NCI-H2081 (cell line): ENCODE measurements at places on chromosomes 4 and X.

DNA sequence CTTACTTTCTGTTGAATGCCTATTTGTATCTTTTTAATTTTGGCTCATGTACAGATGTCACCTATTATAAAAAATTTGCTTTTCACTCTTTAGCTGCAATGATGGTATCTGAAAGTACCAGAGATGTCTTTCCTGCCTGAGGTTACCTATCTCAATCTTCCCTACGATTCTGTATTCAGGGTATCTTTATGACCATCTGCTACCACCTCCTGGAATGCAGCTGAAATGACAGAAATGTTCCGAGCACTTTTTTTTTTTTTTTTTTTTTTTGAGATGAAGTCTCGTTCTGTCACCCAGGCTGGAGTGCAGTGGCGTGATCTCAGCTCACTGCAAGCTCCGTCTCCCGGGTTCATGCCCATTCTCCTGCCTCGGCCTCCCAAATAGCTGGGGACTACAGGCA, 136.4 kb downstream of the REPS2 start:
- no peak for DNase-seq

GRCh38 chrX:151419782-151420181, 22.8 kb downstream of the VMA21 start:
- DNase-seq = no peak

DNA sequence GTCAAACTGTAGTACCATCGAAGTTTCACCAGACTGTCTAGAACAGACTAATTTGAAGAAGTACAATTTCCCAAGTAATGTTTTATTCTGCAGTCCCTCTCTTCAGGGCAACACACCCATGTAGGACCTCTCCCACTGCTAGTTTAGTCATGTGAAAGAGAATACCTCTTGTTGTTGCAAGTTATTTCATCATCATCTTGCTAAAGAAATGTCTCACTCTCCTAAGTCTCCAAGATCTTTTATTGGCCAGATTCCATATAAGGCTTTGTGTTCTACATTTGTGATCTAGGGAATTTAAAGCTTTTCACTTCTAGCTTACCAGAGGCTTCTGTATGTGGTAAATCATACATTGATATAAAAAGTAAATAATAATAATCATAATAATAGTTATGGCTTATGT, 745.3 kb upstream of the MAGEB2 start:
- DNase-seq = no peak

- DNase-seq = no peak
Measured at GRCh38 chr4:26069218-26069617, 155.2 kb downstream of the SMIM20 start.

DNA sequence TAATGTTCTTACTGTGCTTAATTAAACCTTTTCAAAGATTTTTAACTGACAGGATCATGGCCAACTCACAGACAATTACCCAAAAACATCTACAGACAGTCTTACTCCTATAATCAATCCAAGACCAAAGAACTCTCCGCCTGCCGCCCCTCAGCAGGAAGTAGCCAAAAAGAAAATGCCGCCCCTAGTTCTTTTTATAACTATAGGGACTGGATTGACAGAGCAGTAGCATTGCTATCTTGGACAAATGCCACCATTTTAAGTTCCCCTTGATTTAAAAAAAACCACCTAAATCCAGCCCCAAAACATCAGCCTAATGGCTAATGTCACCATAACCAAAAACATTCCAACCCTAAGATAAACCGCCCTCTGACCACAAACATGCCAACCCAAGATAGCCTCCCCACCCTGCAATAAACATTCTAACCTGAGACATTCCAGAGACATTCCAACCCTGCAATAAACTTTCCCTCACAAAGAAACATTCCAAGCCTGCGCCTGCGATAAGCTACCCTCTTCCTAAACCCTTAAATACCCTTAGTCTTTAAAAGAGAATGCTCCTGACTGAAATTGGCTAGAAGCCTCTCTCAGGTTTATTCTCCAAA, 77.0 kb downstream of the COQ2 start:
- DNase-seq = no peak

DNA sequence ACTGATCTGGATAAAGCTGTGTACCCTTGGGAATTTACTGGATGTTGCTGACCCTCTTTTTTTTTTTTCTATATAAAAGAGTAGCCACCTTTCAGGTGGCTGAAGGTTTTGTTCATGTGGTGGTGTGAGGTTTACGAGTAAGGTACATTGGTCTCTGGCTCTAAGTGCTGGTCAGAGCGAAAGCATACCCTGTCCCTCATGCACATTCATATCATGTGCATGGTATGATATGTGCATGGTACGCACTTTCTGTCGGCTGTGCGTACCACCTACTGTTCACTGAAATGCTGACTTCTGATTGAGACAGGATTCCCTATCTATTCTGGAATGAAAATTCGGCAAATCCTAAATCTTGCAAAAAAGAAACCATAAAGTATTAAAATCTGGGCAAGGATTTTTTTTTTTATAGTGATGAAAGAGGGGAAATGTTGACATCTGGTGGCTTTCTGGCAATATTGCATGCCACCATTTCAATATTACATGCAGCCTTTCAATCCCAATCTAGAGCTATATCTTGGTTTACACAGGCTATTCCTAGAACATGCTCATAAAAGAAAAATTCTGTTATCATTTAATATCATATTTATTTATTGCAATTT, 32.8 kb downstream of the FAM149A start:
- no peak for DNase-seq
